Activated T-helper 1 cell treated with anti-CD3 and anti-CD28 coated beads, Interleukin-12 subunit alpha, Interleukin-12 subunit beta, Interleukin-2, Interleukin-4 antibody, amounts not matched to agents 30 ng/mL and 10 ng/mL and 1 ng/mL, durations not matched to agents 14 hours and 24 hours and 36 hours (primary cell): ENCODE measurements at places on chromosomes 11 and 22.

DNA sequence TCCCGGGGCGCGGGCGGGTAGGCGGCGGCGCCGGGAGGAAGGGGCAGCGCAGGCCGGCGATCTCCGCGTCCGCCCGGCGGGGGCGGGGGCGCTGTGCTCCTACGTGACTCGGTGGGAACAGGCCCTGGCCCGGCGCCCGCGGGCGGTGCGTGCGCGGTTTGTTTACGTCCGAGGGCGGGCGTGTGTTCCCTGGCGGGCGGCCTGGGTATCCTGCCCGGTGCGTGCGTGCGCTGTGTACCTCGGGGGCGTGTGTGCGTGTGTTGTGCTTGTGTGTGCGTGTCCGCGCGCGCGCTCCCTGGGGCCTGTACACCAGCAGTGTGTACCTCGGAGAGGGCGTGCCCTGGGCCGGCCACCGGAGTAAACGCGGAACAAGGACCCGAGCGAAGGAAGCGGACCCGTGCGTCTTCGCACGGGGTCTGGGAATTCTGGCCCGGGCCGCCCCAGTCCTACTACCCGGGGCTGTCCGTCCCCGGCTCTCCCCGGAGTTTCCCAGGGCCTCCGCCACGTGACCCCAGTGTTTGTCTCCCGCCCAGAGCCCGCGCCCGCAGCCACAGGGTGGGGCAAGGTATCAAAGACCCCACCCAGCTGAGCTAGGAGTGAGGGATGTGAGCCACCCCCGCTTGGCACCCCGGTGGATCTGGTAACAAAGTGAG lies 769 bp downstream of the MAFF start:
- H3K36me3 ChIP-seq: no peaks in the 10 kb centered on the region
- peak overlapping the region; percentile 75 for H3K27ac ChIP-seq
- H3K27me3 ChIP-seq: peaks cover 3% of the 10 kb centered on the region
- H3K4me3 ChIP-seq: peak overlapping the region; percentile 86
- H3K4me1 ChIP-seq: peaks cover 42% of the 10 kb centered on the region
- peak; percentile 55 for DNase-seq

DNA sequence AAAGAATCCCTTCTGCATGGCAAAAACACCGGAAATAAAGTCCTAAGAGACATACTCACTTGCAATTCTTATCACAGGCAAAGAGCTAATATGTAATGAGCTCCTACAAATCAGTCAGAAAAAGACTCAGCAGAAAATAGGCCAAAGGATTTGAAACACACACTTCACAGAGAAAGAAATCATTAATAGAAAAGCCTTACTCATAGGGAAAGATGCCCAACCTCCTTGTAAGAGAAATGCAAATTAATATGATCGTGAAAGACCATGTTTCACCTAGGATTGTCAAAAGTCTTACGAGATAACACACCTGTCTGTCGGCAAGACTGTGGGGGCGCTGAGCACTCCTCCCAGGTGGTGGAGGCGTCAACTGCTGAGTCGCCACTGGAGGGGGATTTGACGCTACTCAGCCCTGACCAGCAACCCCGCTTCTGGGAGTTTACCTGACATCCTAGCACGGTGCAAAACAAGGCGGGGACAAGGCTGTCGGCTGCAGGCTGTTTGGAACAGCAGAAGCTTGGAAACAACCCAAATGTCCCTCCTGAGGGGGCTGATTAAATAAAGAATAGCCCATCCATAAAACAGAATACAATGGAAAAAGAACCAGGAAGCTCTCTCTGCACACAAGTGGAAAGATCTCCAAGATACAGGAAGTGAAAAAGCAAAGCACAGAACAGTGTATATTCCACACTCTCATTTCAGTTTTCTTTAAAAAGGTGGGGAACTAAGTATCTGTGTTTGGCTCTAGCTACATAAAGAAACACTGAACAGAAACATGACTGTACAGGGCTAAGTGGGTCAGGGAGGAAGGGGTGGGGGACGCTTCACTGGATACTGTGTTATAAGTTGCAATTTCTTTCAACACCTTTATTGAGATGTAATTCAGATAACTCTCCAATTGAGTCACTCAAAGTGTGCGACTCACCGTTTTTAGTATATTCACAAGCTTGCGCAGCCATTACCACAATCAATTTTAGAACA lies 11.5 kb downstream of the CSNK1E start:
- no peak for DNase-seq
- no peaks in the 10 kb centered on the region for H3K27me3 ChIP-seq
- peak overlapping the region; percentile 60 for H3K4me3 ChIP-seq

DNA sequence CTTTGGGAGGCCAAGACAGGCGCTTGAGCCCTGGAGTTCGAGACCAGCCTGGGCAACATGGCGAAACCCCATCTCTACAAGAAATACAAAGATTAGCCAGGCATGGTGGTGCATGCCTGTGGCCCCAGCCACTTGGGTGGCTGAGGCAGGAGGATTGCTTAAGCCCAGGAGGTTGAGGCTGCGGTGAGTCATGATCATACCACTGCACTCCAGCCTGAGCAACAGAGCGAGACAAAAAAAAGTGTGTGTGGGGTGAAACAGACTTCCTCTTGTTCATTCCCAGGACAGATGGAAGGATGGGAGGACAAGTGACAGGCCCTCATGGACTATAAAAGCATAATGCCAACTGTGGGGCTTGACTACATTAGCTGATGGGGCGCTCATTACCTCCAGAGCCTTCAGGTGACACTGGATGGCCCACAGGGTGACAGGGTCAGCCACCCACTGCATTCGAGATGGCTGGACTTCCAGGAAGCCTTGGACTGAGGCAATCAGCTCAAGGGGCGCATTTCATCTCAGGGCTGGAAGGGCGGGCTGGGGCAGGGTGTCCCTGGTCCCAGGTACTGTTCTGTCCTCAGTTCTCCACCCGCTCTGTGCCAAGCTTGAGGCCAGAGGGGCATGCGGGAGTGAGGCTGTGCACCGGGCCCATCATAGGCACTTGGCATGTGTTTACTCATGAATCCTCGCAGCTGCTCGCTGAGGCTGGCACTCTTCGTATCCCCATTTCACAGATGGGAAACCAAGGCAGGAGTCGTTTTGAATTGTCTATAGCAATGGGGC lies 12.5 kb downstream of the NPTXR start:
- no peak overlapping the region for H3K4me3 ChIP-seq
- no peaks in the 10 kb centered on the region for H3K36me3 ChIP-seq
- no peak for DNase-seq
- no peaks in the 10 kb centered on the region for H3K27me3 ChIP-seq
- H3K27ac ChIP-seq: no peak overlapping the region

DNA sequence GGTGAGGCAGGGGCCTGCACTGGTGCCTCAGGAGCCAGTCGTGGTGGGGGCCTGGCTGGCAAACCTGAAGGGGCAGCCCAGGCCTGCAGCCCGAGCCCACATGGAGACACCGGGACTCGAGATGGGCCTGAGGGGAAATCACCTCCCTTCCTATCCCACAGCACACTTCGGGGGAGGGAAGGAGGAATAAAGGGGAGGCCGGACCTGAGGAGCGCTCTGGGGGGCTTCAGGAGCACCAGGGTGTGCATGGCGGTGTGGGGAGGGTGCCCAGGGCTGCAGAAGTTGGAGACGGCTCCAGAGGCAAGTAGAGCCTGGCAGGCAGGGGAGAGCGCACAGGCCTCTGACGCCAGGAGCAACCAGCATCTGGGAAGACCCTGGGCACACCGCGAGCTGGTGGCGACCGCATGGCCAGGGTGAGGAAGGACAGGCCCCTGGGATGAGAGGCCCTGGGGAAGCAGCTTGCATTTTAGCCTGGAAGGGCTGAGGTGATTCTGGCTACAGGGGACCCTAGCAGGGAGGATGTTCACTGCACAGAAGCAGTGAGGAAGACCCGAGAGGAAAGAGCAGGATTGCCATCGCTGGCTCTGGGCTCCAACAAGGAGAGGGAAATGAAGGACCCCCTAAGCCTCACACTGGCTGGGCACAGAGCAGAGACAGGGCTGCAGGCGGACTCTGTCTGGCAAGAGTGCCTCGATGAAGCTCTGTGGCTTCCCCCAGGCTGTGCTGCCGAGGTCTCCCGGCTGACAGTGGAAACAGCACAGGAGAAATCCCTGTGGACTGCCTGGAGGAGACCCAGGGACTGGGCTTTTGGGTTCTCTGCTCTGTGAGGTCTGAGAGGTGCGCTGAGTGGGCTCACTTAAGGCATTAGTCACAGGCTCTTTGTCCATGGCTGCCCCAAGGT lies 457.7 kb downstream of the BRD1 start:
- H3K36me3 ChIP-seq: no peaks in the 10 kb centered on the region
- no peak overlapping the region for H3K27ac ChIP-seq
- no peak overlapping the region for H3K4me3 ChIP-seq
- no peaks in the 10 kb centered on the region for H3K4me1 ChIP-seq
- no peak for DNase-seq
- H3K27me3 ChIP-seq: no peaks in the 10 kb centered on the region

- no peak overlapping the region for H3K4me3 ChIP-seq
- H3K27ac ChIP-seq: no peak overlapping the region
- H3K27me3 ChIP-seq: peaks cover 19% of the 10 kb centered on the region
- no peak for DNase-seq
- H3K36me3 ChIP-seq: no peaks in the 10 kb centered on the region
Observed at GRCh38 chr22:40008726-40009291, 14.1 kb downstream of the FAM83F start.

GRCh38 chr11:63635762-63636465 lies 21.7 kb upstream of the PLAAT3 start:
- peak; percentile 48 for DNase-seq
- H3K27me3 ChIP-seq: no peaks in the 10 kb centered on the region
- H3K27ac ChIP-seq: no peak overlapping the region
- no peak overlapping the region for H3K4me3 ChIP-seq

DNA sequence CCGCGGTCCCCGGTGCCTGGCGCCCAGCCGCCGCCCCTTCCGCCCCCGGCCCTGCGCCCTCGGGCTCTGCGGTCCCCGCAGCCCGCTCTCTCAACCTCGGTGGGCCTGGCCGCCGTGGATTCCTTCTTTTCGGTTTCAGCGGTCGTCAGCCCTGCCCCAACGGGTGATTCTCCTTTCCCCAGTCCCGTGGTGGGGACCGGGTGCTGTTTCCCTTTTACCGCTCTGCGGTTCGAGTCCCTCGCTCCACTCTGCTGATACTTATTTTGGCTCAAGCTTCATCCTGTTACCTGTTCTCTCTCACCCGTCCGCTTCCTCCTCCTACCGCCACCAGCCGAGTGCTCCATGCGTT lies 494 bp downstream of the ZDHHC5 start:
- H3K4me1 ChIP-seq: peaks cover 36% of the 10 kb centered on the region
- no peaks in the 10 kb centered on the region for H3K27me3 ChIP-seq
- H3K4me3 ChIP-seq: peak overlapping the region; percentile 99
- H3K27ac ChIP-seq: peak overlapping the region; percentile 97
- no peak for DNase-seq
- H3K36me3 ChIP-seq: peaks cover 16% of the 10 kb centered on the region

GRCh38 chr11:13338427-13339069 lies 61.0 kb downstream of the BMAL1 start:
- H3K27me3 ChIP-seq: no peaks in the 10 kb centered on the region
- DNase-seq: peak; percentile 15

- no peaks in the 10 kb centered on the region for H3K36me3 ChIP-seq
- H3K27me3 ChIP-seq: peaks cover 2% of the 10 kb centered on the region
- no peak overlapping the region for H3K27ac ChIP-seq
- H3K4me3 ChIP-seq: no peak overlapping the region
Observed at GRCh38 chr11:73359930-73360742, 16.1 kb upstream of the RELT start.

DNA sequence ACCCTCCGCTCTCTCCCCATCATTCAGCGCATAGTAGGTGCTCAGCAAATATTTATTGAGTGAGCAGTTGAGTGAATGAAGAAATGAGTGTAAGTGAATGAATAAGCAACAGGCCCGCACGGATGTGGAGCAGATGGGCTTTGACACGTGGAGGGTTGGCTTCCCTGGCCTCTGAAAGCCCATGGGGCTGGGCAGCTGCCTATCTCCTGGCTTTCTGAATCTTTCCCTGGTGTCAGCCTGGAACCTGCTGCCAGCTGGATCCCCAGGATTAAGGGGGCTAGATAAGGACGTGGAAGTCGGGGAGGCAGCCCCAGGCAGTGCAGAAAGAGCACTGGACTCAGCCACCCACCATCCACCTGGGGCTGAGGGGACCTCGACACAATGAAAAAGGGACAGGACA lies 12.6 kb downstream of the IL2RB start:
- no peak overlapping the region for H3K4me3 ChIP-seq
- peaks cover 2% of the 10 kb centered on the region for H3K27me3 ChIP-seq
- peak overlapping the region; percentile 63 for H3K27ac ChIP-seq
- H3K36me3 ChIP-seq: peaks cover 60% of the 10 kb centered on the region
- no peak for DNase-seq

- H3K4me3 ChIP-seq: peak overlapping the region; percentile 63
- peak; percentile 92 for DNase-seq
- peak overlapping the region; percentile 97 for H3K27ac ChIP-seq
- H3K36me3 ChIP-seq: peaks cover 66% of the 10 kb centered on the region
Observed at GRCh38 chr11:35165423-35166368, 26.7 kb downstream of the CD44 start.

DNA sequence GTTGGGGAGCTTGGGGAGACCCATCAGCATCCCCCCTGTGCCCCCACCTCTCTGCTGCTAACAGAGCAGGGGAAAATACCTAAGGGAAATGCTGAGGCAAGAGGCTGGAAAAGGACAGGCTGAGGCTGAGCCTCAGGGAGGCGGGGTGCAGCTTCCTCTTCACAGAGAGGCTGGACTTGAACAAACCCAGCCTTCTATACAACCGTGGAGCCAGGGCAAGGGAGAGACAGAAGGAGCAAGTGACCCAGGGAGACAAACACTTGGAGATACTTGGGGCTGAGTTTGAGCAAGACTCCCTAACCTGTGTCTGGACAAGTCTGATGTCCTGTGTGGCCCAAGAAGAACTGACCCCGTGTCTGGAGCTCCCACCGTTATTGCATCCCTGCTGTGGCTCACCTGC lies at the start of gene SLCO2B1:
Gene SLCO2B1 (plus strand): TSS at position 229 of the 400 bp plus-strand sequence. CDS start 275 bp downstream, outside the sequence.
- no peak within 1 kb of the TSS for H3K27ac ChIP-seq
- no peaks in the 10 kb centered on the region for H3K36me3 ChIP-seq
- no peak for DNase-seq
- peaks cover 13% of the 10 kb centered on the region for H3K27me3 ChIP-seq
- no peak within 1 kb of the TSS for H3K4me3 ChIP-seq

DNA sequence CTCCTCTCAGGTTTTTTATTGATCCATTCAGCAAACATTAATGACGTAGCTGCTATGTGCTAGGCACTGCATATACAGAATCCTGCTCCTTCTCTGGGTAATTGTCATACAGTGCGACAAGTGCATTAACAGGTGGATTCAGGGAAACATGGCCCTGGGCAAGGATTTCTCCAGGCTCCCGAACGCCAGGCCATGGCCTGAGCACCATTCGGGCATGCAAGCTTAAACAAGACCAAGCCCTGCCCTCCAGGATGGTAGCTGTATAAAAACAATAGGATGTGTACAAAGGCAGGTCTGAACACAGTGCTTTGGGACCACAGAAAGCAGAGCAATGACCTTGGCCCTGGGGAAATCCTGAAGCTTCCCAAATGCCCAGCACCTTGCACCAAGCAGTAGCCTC lies 9.1 kb upstream of the SYT7 start:
- H3K27ac ChIP-seq: no peak overlapping the region
- no peak overlapping the region for H3K4me3 ChIP-seq
- H3K36me3 ChIP-seq: no peaks in the 10 kb centered on the region
- peaks cover 36% of the 10 kb centered on the region for H3K27me3 ChIP-seq

GRCh38 chr22:30483169-30483568 lies 11.4 kb upstream of the SEC14L3 start:
- DNase-seq: no peak
- H3K4me1 ChIP-seq: no peaks in the 10 kb centered on the region
- no peak overlapping the region for H3K4me3 ChIP-seq
